Skeletal muscle cell (primary cell): ENCODE measurements at places on chromosomes 2 and 18.
A peak's percentile ranks its signal among the peaks of the same experiment; 100 is the strongest.

GRCh38 chr2:148067801-148068200 is 46.9 kb downstream of the MBD5 start:
- DNase-seq, result no peak

DNA sequence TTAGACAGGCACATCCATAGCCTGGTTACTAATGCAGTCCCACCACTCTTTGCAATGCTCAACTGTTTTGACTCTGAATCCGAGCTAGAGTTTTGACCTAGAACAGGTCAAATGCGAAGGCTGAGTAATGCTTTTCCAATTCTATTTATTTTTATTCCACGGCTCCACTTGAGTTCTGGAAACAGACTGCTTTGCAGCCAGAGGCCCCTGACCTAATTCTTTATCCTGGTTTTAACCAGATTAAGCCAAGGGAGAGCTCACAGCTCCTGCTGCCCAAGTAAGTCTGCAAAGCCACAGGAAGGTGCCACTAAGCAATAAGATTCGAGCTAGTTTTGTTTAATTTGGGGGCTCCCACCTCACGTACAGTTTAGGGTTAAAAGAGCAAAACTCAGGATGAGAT is 51.4 kb downstream of the MREG start:
- no peak for DNase-seq

DNA sequence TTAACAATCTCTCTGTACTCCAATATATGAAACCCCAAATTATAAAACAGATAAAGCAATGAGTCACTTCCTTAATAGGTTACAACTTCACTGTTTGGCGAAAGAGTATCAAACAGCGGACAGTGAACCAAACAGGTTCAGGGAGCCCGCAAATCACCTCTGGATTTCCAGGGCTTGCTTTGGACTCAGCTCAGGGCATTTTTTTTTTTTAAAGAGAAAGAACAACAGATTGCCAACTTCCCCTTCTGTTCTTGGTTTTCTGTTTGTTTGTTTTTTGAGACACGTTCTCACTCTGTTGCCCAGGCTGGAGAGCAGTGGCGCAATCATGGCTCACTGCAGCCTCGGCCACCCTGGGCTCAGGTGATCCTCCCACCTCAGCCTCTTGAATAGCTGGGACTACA is 52.7 kb downstream of the ABCB11 start:
- DNase-seq, result no peak

GRCh38 chr2:23430263-23430662 is 45.3 kb downstream of the KLHL29 start:
- peak; percentile 84 for DNase-seq

- DNase-seq, result no peak
These were observed 193.2 kb downstream of the NDUFA10 start for GRCh38 chr2:239831861-239832489.

GRCh38 chr18:56377231-56377630 is 261.2 kb downstream of the TXNL1 start:
- DNase-seq, result no peak

- DNase-seq, result no peak
These were observed 74.8 kb upstream of the FAM98A start for GRCh38 chr2:33673937-33674336.

DNA sequence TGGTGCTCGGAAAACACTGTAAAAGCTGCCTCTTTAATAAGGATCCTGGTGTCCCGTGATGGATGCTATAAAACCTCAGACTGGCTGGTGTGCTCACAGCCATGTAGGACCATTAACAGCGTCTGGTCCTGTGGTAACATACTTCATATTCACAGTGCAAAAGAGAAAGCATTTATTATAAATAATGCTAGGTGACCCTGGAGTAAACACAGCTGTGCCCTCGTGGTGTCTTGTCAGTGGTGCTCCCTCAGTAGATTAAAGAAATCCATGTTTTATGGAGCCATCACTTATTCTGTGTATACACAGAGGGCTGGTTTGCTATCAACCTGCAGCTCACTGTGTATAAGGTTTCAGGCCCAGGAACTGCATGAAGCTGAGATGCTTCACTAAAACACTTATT is 106.9 kb downstream of the CDK15 start:
- no peak for DNase-seq

GRCh38 chr2:105390454-105390853 is 8.4 kb downstream of the FHL2 start:
- DNase-seq, result no peak

DNA sequence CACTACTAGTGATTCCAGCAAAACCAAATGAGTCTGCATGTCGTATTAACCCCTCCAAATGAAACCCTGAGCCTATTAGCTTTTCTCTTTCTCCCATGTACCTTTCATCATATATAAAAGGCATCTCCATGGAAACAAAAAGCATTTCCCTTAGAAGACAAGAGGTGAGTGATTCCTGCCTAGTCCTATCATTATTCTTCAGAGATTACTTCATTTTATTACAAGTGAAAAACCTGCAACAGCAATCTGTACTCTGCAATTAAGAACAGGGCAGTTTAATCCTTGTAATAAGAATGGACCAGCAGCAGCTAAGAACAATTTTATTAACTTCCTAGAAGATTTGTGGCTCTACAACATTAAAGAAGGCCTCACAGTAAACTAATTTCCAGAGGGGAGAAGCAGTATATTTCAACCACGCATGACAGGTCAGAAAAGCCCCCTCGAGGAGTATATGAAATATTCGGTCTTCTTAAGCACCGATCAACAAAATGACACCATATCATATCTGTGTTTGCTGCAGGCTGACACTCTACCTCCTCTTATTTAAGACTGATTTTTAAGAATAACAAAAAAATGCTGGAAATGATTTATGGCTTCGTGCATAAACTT is 132.3 kb upstream of the TFPI start:
- DNase-seq, result no peak

GRCh38 chr2:9287400-9288045 is 80.9 kb downstream of the ASAP2 start:
- DNase-seq, result peak; percentile 97

- no peak for DNase-seq
These were observed 68.0 kb downstream of the DAW1 start for GRCh38 chr2:227939271-227940027.

GRCh38 chr2:55364189-55365055 is 55.2 kb downstream of the CCDC88A start:
- DNase-seq, result peak; percentile 89

- no peak for DNase-seq
These were observed 96.3 kb downstream of the ARMC9 start for GRCh38 chr2:231294571-231295362.

GRCh38 chr2:44168681-44169154 is at the start of gene PPM1B:
Gene PPM1B (plus strand): TSS chr2:44168875. CDS start chr2:44201200, 32,325 bp downstream.
- no peak for DNase-seq

DNA sequence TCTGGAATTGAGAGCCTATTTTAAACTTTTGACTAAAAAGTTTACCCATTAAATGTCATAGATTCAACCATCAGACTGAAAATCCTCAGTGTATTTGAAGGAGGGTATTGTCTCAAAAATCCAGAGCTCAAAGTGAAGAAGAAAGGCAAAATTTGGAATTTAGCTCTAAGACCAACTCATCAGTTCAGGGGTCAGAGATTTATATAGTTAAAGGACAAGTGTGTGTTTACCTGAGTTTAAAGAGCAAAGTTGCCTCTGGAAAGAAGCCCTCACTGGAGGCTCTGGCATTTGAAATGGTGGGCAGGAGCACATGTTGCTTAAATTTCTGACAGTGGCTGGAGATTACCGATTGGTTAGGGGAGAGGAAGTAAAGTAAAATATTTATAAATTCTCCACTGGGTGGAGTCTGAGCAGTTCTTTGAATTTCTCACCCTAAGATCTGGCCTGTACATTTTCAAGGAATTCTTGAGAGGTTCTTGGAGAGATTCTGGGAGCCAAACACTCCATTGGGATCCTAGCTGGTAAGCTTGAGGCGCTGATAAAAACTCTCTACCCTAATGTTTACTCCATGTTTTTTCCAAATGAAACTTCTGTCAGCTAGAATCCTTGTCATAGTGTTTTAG is at the start of gene KYNU:
Gene KYNU, plus strand, starts transcription at position 449 of the 623 bp plus-strand sequence. CDS start 7,704 bp downstream, outside the sequence.
- DNase-seq, result no peak

DNA sequence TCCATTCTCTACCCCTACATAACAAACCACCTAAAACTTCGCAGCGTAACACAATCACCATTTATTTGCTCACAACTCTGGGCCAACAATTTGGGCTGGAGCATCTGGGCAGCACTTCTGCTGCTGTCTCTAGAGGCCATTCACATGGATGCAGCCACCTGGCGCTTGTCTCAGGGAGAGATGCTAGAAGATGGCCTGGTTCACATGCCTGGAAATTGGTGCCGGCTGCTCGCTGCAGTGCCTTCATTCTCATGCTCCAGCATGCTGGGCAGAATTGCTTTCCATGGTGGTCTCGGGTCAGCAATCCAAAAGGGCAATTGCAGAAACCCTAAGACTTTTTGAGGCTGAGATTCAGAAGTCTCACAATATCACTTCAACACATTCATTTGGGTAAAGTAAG is 157.4 kb downstream of the SUCLG1 start:
- no peak for DNase-seq

DNA sequence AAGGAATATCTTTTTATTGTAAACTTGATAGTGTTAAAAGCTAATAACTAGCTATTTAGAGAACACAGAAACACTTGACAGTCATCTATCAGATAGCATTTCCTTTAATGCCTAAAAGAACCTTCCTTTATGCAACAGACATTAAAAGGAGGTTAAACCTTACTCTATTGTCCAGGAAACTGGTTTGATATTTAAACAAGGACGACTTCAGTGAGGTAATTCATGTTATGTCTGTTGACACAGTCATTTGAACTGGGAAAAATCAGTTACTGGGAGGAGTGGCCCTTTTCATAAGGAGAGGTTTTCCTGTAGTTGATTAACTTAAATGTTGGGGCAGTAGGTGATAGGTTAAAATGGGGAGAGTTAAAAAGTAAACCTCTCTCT is 6.7 kb downstream of the TGIF1 start:
- DNase-seq, result no peak
